ENCODE measurements at places on chromosomes 11 and 22.
A peak's percentile ranks its signal among the peaks of the same experiment; 100 is the strongest.

DNA sequence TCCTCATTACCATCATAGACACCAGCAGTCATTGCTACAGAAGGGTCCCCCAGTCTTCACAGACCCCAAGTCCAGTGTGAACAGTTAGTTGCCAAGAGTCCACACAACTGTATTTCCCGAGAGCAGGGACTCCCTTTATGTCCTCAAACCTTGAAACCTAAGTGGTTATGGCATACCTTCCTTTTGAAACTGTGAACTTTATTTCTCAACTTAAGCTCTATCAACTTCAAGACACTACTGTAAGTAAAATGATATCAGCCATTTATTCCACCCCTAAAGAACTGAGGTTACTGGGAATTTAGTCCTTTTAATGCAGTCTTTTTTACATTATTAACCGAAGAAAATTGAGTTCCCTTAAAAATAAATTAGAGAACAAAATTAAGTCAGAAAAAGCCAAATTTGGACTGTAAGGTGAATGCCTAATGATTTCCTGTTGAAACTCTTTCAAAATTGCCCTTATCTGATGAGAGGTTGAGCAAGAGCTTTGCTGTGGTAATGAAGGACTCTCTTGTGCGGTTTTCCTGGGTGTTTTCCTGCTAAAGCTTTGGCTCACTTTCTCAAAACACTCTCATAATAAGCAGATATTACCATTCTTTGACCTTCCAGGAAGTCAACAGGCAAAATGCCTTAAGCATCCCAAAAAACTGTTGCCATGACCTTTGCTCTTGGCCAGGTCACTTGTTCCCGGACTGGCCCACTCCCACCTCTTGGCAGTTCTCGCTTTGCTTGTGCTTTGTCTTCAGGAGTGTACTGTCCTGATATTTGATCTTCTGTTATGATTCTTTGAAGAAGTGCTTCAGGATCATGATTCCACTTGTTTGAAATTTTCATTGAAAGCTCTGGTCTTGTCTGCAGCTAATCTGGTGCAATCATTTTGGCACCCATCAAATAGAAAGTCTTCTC is 765.4 kb upstream of the ANO3 start:
- no peak for DNase-seq

GRCh38 chr11:129710423-129710822 is 105.2 kb upstream of the TMEM45B start:
- no peak for DNase-seq

DNA sequence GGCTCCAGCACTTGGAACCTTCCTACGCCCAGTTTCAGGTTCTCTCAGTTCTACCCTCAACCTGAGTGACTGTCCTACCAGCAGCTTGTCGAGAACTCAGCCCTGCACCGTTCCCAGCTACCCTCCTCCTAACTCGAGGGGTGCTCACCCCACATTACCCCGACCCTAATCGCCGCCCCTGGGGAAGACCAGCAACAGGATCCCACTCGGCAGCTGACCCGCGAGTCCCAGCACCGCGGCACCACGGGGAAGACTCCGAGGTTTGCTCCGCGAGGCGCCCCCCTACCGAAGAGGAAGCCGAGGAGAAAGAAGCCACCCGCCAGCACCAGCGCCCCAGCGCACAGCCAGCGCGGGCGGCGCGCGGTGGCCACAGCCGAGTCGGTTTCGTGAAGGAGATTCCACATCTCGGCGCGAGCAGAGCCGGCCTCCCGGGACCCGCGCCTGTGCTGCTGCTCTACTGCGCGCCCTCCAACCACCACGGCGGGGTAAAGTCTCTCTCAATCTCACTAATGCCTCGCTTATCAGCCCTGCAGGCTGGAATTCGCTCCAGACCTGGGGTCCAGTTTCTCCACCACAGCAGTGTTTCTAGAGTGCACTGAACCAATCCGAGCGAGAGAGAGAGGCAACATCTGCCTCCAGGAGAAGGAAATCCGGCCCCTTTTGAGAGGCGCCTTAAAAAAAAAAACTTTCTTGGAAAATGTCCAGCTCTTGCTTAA is at the start of gene FOLH1:
Gene FOLH1, minus strand, starts transcription at position 597 of the 716 bp plus-strand sequence. Its CDS starts 193 bp downstream, at position 404.
- no peak for DNase-seq

DNA sequence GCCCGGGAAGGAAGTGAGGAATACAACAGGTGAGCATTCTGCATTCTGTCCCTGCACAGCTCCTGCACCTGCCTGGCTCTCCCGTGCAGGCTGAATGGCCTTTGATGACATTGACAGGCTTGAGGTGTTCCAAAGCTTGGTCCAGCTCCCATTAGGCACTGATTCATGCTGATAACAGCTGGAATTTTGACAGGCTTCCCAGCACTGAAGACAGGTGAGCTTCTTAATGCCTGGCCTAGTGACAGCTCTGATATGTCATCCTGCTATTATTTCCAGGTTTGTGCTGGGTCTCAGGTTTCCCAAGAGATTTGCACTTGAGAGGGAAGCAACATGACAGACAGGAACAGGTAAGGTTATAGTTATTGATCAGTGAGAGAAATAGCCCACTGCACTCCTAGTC is 58.0 kb upstream of the MTNR1B start:
- DNase-seq, result no peak

DNA sequence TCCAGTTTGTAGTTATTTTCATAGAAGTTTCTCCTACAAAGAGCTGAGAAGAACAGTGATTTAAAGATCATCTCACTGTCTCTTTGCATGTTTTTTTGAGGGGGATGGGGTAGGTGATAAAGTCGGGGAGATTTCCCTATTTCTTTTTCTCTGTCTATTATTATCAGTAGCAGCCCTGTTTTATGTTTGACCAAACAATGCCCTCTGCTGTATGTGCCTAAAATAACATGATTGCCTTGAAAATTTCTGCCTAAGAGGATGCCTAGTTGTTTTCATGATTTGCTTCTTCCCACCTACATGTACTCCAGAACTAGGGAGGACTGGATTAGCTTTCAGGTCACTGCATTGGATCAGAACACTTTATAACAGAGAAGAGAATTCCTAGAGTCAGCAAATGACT is 1330.2 kb downstream of the LRRC4C start:
- DNase-seq, result no peak

GRCh38 chr22:30860176-30861105 is 108.1 kb downstream of the MORC2 start:
- no peak for DNase-seq

DNA sequence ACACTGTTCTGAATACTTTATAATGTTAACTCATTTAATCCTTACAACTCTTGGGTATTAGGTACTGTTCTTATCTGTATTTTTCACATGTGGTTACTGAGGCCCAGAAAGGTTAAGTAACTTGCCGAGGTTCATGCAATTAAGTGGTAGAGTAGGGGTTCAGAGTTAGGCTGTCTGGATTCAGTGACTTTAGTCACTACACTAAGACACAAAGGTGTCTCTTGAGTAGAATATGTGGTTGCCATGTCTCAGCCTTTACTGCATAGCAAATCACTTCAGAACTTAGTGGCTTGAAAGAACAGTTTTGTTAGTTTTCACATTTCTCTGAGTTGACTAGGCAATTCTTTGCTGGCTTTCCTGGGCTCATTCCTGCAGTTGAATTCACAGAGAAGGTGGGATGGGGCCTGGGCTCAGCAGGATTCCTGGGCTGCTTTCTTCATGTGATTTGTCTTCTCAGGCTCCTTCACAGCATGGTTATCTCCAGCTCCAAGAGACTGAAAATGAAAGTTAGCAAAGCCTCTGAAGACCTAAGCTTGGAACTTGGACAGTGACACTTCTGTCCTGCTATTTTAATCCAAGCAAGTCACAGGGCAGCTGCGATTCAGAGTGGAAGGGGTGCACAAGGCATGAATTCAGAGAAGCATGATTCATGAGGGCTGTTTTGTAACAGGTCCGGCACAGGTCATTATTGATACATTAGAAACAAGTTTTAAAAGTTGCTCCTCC is 68.3 kb downstream of the SPECC1L start:
- DNase-seq, result no peak

GRCh38 chr22:46524203-46524740 is 13.1 kb downstream of the CELSR1 start:
- no peak for DNase-seq

DNA sequence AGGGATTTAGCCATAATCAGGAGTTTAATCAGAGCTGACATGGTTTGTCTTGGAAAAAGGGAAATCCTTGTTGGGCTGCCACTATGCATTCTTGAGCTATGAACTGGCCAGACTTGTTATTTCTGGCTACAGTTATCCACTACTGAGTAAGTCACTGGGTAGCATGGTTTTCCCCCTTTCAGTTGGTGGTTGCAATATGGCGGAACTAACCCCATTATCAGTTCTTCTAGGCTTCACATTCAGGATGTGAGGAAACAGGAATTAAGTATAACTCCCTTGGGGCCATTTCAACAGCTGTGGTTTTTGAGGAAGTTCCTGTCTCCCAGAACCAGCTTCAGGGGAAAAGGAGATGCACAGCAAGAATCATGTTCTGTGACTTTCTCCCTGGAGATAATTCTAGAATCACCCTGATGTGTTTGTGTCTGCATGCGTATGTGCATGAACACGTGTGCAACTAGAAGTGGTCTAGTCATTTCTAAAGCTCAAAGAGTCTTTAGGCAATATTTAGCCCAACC is 103.0 kb upstream of the CD44 start:
- no peak for DNase-seq

GRCh38 chr11:35404388-35404775 is 15.0 kb downstream of the SLC1A2 start:
- peak; percentile 74 for DNase-seq

DNA sequence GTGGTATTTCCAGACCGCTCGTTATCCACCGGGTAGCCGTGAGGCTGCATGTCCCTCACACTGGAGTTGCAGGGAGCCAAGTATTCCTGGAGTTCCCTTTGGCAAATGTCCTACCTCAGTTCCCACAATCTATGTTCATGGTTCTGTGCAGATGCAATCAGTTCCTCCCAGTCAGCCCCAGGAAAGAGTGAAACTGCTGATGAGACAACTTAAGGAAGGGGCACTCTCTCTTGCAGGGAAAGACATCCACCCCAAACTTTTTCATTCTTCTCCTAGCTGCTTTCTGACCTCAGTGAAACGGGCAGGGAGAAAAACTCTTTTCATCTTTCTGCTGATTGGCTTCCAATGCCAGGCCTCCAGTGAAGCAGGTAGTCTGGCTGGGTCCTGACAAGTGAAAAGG is 205.1 kb upstream of the TMEM45B start:
- DNase-seq, result no peak

DNA sequence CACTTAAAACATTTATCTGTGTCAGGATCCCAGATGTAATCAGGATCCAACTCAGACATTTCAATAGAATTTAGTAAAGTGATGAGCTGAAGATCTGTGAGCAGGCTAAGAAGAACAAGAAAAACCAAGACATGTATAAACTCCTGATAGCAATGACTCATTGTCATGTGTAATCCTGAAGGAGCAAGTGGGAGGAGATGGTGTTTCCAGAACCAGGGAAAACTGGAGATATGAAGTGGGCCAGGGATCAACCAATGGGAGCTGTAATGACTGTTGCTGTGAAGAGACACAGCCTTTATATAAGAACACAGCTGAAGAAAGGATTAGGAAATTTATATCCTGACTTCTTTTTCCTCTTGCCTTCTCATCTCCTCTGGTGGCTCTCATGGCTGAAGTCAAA is 682.5 kb upstream of the ARHGAP42 start:
- no peak for DNase-seq

GRCh38 chr11:131504199-131504949 is 134.0 kb downstream of the NTM start:
- no peak for DNase-seq

GRCh38 chr11:124301548-124301947 is 12.2 kb downstream of the OR8D1 start:
- DNase-seq, result no peak

DNA sequence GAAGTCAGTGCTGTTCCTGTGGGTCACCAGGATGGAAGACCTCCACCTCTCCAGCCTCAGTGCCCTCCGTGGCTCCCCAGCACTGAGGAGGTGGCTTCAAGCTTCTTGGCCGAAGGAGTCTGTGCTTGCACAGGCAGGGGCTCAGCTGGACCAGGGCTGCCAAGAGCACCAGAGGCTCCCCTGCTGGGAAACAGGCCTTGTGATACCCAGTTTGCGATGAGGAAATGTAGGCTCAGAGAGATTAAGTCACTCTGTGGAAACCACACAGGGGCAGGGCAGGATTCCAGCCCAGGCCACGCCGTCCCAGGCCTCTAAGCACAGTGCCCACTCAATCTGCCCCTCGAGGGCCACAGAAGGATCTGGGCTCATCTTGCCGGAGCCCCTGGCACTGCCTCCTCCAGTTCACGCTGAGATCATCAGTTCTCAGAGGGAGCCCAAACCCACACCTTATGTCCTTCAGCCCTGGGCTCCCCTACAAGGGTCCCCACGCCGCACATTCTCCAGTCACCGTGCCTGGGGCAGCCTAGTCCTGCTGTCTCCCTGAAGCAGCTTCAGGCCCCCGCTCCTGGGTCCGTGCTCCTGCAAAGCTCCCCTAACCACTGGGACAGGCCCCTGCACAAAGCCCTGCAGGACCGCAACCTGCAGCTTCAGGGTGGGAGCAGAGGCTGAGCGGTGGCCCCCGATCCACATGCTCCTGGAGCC is 21.6 kb downstream of the ANO1 start:
- no peak for DNase-seq

GRCh38 chr11:57818812-57819211 is 57.2 kb downstream of the CTNND1 start:
- no peak for DNase-seq

DNA sequence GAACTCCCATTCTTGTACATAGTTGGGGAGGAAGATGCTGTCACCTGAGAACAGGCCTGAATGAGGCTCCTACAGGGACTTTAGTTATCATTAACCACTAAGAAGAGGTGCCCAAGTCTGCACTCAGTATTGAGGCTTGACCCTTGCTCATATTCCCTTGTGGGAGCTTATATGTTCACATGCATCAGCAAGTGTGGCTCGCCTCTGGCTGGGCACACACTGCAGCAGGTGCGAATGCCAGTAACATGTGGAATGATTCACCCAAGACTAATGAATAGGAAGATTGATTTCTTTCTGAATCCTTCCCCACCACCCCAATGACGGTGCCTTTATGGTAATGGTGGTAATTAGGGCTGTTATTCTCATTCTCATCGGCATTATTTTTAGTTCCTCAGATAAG is 127.3 kb downstream of the FEZ1 start:
- DNase-seq, result no peak

GRCh38 chr11:73333173-73333572 is 25.1 kb downstream of the ARHGEF17 start:
- no peak for DNase-seq

DNA sequence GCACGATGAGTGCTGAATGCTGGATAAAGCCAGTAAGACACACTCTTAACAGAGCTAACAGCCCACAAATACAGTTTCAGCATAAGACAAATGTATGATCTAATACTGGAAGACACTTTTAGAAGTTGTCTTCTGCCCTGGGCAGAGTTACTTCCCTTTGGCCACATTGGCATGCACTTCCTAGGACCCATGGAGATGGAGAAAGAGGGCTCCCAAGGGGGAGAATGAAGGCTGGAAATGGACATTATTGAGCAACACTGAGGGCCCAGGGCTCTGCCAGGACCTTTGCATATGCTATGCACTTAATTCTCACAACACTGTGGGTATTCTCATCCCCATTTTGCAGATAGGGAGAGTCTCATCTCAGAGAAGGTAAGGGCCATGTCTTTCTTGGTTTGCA is 123.1 kb downstream of the ADAMTS15 start:
- DNase-seq, result no peak

DNA sequence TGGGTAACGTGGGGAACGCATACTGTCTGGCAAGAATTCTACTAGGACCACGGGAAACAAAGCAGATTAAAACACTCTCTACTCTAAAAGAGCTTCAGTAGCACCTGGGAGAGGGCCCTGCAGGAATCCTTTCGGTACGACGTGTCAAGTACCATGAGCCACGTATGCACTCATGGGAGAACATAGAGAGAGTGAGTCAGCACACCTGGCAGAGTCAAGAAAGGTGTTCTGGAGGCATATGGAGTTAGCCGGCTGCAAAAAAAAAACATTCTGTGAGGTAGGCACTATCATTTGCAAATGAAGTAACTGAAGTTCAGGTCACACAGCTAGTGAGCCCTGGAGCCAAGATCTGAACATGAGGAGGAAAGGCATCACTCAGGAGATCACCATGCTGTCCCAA is 71.1 kb upstream of the BID start:
- no peak for DNase-seq

Measured in vagina (tissue), 2 donors.